ENCODE measurements at places on chromosomes 6 and 20. TPM values are rescaled to one million over a fixed set of nuclear protein-coding genes. Genes with fewer than 3 reads are reported as not detected.

DNA sequence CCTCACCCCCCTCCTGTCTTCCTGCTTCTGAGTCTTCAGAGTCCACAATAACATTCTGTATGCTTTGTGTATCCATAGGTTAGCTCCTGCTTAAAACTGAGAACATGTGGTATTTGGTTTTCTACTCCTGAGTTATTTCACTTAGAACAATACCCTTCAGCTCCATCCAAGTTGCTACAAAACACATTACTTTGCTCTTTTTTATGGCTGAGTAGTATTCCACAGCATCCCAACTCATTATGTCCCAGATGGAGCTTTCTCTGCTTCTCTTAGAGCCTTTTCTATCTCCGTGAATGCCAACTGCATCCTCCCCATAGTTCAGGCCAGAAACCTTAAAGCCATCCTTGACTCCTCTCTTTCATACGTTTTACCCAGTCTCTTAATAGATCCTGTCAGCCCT is 55.8 kb downstream of the STMND1 start:
- DNase-seq: no peak

DNA sequence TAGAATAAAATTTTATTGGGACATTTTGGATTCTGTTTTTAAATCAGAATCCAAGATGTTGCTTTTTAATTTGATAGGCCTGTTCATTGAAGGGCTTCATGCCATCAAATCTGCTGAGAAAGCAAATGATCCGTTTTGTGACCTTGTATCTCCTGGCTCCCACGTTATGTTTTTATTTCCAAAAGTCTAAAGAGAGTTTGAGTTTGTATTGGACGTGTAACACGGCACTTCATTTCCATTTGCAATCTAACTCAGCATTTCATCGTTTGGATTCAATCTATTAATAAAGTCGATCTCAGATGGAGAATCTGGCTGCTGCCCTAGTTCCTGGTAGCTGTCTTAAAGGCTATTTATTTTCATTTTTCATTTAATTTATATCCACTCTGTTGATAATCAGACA is 17.0 kb downstream of the KIF25 start:
- no peak for DNase-seq

DNA sequence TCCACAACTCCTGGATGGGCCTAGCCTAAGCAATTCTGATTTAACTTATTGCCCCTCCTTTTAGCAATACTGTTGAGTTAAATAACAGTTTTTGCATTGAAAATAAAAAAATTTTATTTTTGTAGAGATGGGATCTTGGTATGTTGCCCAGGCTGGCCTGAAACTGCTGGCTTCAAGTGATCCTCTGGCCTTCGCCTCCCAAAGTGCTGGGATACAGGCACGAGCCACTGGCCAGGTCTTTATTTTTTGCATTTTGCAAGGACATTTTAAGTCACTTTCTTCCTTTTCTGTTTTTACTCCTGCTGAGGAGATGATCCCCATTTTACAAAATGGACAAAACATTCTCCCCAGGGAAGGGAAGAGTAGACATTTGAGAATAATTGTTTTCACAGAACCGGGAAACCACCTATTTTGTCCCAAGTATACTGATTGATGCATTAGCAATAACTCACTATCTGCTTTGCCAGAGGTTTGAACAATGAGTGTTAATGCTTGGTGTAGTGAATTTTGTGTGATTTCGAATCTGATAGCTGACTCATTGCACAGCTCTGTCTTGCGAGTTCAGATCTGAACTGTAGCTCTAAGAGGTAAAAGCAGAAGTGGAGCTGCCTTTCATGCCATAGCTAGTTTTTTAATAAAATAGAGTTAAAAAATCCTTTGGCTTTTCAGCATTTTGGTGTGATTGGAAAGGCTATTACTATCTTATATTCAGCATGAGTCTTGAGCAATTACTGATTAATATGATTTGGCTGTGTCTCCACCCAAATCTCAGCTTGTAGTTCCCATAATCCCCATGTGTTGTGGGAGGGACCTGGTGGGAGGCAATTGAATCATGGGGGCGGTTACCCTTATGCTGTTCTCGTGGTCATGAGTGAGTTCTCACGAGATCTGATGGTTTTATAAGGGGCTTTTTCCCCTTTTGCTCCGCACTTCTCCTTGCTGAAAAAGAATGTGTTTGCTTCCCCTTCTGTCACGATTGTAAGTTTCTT is 20.9 kb downstream of the IGF2R start:
- DNase-seq: no peak

DNA sequence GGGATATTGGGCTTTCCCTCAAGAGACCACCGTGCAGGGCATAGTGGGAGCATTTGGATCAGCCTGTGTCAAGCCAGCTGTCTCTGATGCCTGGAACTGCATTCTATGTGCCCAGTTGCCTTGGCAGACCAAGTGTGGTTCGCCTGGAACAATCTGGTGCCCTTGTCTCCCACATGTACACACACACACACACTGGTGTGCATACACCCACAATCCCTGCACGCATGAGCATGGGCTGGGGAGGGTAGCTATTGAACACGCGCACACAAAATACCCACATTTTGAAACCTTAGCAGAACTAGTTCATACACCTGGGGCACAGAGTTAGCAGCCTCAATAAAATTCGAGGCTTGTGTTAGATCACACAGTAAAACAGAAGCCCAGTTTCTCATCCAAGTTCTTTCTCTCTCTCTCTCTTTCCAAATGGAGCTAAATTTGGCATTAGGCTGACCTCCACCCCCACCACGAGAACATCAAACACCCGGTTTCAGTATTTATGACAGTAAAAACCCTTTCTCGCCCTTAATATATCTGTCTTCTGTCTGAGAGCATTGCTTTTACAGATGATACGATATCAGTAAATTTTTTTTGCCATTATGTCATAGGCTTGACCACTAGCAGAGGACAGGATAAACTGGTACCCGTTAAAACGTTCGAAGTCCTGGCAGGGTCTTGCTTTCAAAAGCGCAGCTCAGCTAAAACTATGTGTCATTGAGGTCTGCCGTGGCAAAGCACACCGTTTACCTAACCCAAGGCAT is 18.2 kb upstream of the NFATC2 start:
- no peak for DNase-seq

DNA sequence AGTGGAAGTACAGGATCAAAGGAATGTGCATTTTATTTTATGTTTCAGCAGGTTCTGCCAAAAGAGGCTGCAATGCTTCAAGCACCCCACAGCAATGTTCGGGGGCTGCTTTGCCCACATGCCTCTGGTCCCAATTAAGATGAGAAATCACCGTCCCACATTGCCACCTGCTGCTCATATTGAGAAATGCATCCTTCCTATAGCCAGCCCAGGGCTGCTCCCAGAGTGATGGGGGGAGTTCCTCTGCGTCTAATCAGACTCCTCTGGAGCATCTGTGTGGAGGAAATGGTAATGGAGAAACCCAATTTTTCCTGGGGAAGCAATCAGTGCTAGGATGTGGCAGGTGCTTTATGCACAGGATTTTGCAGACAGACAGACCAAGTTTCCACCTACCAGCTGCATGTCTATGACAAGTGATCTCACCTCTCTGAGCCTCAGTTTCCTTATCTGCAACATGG is 33.7 kb downstream of the PTGIS start:
- peak; percentile 50 for DNase-seq

DNA sequence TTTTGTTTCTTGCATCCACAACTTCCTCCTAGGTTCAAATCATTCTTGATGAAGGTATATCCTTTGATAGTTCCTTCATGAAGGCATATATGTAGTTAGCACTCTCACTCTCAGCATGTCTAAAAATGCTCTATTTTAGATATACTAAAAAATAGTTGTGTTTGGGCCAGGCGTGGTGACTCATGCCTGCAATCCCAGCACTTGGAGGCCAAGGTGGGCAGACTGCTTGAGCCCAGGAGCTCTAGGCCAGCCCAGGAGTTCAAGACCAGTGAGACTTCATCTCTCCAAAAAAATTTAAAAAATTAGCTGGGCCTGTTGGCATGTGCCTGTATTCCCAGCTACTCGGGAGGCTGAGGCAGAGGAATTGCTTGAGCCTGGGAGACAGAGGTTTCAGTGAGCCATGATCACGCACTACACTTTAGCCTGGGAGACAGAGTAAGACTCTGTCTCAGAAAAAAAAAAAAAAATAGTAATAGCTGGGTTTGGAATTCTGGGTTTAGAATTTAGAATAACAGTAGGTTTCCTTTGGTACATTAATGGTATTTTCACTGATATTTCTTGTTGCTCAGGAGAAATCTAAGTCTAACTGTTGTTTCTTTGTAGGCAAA is 7.0 kb downstream of the SERAC1 start:
- no peak for DNase-seq

DNA sequence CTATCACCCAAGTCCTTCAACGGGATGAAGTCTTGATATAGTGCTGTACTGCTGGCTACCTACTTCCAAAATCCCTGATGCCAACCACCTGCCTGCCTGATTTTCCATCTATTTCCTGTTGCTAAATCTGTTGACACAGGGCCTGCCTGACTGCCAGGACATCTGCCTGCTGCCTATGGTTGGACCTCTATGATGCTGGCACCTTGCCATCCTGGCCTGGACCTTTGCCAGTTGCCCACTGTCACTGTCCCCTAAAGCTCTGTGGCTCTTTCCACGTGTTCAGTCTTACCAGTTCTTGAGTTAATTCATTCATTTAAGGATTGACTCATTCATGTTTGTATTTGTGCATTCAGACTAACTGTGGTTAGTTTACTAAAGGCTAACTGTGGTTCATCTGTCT is 9.2 kb upstream of the RGS17 start:
- DNase-seq: no peak

DNA sequence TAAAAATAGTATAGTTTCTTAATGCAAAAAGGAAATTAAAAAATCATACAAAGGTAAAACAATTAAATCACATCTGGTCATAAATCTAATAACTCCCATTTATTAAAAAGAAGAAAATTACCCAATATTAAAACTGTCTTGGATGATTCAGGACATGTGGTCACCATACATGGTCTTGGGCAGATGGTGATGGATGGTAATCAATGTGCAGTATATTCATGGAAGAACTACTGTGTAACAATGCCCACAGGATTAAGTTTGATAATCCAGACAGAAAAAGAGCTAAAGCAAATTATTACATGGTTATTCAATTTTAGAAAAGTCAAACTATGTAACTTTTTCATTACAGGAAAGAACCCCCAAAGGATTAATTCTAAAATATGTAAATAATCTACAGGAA is 480.6 kb downstream of the QKI start:
- DNase-seq: no peak

- no peak for DNase-seq
These were observed 62.2 kb downstream of the SYNJ2 start for GRCh38 chr6:158043586-158044524.

DNA sequence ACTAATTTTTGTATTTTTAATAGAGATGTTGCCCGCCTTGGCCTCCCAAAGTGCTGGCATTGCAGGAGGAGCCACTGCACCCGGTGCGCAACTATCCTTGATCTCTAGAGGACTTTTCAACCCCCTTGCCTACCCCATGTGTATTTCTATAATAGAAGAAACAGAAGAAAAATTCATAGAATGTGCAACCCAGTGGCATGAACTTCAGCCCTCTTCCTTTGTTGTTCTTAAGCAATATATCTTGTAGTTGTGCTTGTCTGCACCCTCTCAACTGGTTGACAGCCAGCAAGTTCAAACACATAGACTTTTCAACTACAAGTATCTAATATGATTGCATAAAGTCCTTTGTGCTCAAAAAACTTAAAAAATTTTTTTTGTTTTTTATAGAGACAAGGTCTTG is 72.3 kb upstream of the NCOA3 start:
- DNase-seq: no peak

GRCh38 chr6:142683714-142684141 is 261.2 kb downstream of the HIVEP2 start:
- DNase-seq: no peak

- peak; percentile 27 for DNase-seq
These were observed 203.9 kb upstream of the PRDM1 start for GRCh38 chr6:105882121-105882803.

DNA sequence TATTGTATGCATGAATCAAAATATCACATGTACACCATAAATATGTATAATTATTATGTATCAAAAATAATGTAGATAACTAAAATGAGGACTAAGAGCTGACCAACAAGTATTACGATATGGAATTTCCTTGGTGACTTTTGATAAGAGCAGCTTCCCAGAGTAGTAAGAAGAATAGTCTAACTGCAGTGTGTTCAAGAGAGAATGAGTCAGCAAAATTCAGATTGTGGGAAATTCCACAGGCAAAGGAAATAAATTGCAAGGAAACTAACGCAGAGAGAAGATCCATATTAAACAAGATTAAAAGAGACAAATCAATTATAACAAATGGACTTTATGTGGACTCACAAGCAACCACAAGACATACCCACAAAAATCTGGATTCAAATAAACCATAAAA is 26.4 kb downstream of the FRK start:
- DNase-seq: no peak

- no peak for DNase-seq
These were observed 146.0 kb upstream of the BEND6 start for GRCh38 chr6:56808871-56809359.

DNA sequence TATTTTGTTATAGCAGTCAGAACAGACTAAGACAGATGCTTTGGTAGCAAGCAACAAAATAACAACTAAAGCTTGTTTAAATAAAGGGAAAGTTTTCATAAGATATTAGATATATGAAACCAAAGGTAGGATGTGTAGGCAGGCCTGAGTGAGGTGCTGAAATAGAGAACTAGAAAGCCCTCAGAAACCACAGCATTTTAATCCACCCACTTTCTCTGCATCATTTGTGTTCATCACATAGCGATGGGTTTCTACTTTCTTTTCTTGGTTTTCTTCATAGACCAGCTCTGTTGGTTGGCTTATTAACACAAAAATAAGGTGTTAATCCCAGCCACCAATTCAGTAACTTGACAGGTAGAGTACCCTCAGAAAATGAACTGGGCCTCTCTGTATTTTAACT is 58.6 kb downstream of the RPS12 start:
- no peak for DNase-seq

GRCh38 chr6:132084811-132085509 is 133.8 kb upstream of the CCN2 start:
- no peak for DNase-seq

GRCh38 chr20:54103067-54103761 is 32.8 kb upstream of the BCAS1 start:
- no peak for DNase-seq

DNA sequence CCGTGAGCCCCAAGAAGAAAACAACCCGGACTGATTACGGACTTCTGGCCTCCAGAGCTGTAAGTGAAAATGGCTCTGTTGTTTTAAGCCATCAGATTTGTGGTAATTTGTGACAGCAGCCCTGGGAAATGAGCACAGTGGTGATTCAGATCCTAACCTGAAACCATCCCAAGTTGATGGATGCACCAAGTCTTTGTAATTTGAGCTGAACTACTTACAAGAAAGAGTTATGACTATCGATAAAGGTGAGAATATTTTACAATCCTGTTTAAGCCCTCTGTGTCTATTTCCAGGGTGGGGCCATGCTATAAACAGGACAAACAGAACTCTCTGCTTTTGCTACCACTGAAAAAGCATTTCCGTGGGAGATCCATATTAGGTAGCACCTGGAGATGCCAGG is 19.1 kb upstream of the RIN2 start:
- DNase-seq: no peak

- DNase-seq: no peak
These were observed 296.3 kb downstream of the QKI start for GRCh38 chr6:163710532-163711470.

Gene BPIFA1
- not detected for polyA plus RNA-seq

Gene SUMO4
- 0.52 TPM for polyA plus RNA-seq

Gene COL21A1
- polyA plus RNA-seq: 103 TPM

Gene HTR1E
- not detected for polyA plus RNA-seq

Gene BPIFB4
- polyA plus RNA-seq: 0.23 TPM

Gene LAMA2
- polyA plus RNA-seq: 130 TPM

Gene UNC5CL
- 4.1 TPM for polyA plus RNA-seq

Gene C6orf132
- polyA plus RNA-seq: 0.52 TPM

Gene SGK2
- polyA plus RNA-seq: 0.90 TPM

Gene RIPK1
- polyA plus RNA-seq: 10.8 TPM

Gene FOXQ1
- 0.08 TPM for polyA plus RNA-seq

Gene LINC00237
- polyA plus RNA-seq: not detected

Gene ITCH
- polyA plus RNA-seq: 26.6 TPM
